Choroid plexus epithelial cell (primary cell): ENCODE measurements at places on chromosomes 4 and X.

DNA sequence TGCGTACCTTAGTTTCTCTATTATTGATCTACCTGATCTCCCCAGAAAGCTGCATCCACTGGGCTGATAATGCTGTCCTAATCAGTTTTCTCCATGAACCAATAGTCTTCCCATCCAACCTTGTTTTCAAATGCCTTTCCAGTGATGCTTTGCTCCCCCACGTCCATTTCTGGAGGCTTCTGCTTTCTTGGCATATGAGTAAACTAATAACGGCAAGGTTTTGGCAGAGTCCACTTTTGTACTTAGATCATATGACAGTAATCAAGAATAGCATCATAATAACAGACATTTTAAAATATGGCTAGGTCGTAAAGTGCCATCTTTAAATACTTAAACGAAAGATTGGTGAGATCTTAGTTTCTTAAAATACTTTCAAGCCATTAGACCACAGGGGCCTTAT, 38.4 kb upstream of the FAM9B start:
- no peak for DNase-seq

GRCh38 chr4:185700048-185700447, 111.9 kb downstream of the SORBS2 start:
- no peak for DNase-seq

GRCh38 chrX:101071582-101071981, 7.1 kb upstream of the TMEM35A start:
- DNase-seq, result no peak

- peak; percentile 80 for DNase-seq
Measured at GRCh38 chr4:159685340-159686092, 582.6 kb downstream of the RAPGEF2 start.

DNA sequence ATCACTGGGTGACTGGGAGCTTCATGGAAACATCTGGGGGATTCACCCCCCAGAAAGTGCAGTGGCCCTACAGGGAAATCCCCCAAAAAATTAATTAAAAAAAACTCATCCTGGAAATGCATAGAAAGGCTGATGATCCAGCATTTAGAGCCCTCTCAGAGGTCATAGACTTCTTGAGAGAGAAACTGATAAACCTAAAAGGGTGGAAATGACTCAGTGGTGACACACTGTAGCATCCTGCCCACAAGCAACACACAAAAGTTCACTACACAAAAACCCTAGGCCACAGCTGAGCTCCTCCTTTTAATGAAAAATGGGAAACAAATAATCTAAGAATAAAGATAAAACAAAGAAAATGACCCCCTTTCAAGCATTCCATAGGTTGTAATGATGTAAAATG, 911.5 kb downstream of the GLUD2 start:
- peak; percentile 23 for DNase-seq

DNA sequence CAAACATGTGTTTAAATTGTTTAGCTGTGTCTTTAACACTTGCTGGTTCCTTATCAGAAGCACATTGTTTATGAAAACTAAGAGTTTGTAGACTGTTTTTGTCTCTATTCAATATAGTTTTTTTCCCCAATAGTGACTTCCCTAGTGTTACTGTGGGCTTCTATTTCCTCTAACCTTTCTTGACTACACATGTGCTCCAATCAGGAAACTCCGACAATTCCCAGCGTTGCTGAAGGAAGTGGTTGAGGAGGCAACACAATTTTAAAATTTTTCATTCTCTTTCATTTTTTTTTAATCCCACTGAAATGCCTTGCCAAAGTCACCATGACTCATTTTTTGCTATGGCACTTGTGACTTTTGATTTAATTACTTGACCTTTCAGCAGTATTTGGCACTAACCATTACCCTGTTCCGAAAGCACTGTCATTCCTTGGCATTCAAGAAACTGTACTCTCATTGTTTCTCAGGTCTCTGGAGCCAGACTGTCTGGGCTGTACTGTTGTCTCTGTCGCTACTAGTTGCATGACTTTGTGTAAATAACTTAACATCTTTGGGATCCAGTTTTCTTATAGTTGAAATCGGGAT, 67.6 kb upstream of the FREM3 start:
- DNase-seq, result no peak

DNA sequence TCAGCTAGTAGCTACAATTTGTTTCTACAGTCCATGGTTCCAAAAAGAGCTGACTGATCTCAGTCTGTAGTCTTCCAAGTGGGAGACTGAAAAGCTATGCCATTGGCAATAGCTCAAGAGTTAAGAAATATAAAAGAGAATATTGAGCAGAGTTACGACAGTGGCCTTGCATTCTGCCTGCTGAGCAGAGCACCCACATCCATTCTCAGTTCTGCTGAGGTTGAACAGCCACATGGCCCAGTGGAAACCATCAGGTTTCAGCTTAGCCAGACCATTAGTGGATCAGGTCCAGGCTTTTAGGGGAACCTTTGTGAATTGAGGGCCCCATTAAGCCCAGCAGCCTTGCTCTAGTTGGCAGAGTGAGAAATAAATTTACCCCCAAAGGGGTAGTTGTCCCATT, 28.1 kb downstream of the ZNF81 start:
- peak; percentile 19 for DNase-seq

DNA sequence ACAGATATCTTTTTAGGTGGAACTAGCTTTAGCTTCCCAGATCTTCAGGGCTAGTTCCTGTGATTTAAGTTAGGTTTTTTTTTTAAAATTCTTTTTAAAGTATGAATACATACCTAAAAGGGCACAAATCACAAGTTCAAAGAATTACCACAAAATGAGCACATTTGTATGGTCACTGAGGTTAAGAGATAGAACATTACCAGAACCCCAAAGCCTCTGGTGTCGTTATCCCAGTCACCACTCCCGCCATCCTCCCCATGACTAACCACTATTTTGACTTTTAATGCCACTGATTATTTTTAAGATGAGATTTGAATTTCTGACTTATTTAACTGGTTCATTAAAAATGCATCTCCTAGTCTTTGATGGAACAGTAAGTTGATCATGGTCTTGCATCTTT, 5.4 kb downstream of the PGK1 start:
- no peak for DNase-seq

GRCh38 chr4:140980426-140981200, 152.7 kb downstream of the RNF150 start:
- DNase-seq, result no peak

GRCh38 chr4:113682730-113683537, 78.6 kb downstream of the CAMK2D start:
- DNase-seq, result peak; percentile 24

- DNase-seq, result peak; percentile 53
Measured at GRCh38 chr4:146340798-146341197, 126.5 kb downstream of the REELD1 start.

GRCh38 chr4:64911846-64912245, 502.6 kb upstream of the TECRL start:
- DNase-seq, result no peak

GRCh38 chrX:67781132-67781531, 237.3 kb downstream of the AR start:
- DNase-seq, result peak; percentile 57

GRCh38 chrX:82081027-82081426, 879.1 kb downstream of the SH3BGRL start:
- no peak for DNase-seq

DNA sequence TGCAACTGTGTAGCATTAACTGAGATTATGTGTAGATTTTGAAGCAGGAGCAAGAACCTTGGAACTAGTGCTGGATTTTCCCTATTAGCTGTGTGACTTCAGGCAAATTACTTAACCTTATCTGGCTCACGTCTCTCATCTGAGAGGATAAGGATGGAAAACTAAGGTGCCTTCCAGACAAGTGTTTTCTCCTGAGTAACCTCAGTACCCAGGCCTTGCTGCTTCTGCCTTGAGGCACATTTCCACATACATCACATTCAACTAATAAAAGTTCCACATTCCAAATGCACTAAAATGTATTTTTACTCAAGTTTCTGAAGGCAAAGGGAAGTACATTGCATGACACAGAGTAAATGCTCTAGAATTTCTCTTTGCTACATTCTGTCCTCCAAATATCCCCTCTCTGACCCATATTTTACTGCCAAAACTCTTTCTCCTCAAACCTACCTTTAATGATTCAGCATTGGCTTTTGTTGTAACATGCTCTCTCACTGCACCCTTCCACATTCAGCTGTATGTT, 195.4 kb upstream of the ADGRL3 start:
- DNase-seq, result no peak

DNA sequence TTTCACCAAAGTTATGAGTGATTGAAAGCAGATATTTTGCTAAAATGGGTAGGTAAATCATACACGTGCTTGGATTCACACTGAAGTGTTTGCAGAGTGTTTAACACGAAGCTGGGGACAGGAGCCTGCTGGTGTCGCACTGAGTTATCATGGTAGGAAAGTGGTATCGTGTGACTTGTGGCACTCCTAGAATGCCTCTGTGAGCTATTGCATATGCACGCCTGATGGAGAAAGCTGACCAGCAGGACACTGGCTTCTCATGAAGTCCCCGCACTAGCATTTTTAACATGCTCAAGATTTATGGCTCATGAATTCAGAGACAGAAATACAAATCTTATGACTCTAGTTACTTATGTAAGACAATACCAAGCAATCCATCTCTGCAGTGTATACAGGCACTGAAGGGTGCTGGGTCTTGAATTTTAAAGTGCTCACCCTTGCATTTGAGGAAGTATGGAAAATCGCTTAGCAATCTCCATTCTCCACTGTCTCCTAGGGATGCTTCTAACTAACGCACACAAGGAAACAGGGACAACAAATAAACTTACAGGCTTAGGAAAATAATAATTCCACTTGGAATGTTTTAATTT, 19.8 kb downstream of the VCX3B start:
- DNase-seq, result no peak

GRCh38 chr4:182625193-182625592, 292.0 kb downstream of the DCTD start:
- DNase-seq, result no peak

DNA sequence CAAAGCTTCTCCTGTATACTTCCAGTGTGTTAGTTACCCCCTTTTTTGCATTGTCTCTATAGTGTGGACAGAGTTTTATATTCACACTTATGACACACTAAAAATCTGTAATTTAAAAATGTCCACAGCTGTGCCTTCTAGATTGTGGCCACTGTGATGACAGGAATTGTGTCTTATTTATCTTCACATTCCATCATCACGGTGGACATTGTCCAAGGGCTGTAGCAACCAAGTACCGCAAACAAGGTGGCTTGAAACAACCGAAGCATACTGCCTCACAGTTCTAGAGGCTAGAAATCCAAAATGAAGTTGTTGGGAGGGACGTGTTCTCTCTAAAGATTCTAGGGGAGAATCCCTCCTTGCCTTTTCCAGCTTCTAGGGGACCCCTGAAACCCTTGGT, 32.3 kb downstream of the CHRNA9 start:
- no peak for DNase-seq

DNA sequence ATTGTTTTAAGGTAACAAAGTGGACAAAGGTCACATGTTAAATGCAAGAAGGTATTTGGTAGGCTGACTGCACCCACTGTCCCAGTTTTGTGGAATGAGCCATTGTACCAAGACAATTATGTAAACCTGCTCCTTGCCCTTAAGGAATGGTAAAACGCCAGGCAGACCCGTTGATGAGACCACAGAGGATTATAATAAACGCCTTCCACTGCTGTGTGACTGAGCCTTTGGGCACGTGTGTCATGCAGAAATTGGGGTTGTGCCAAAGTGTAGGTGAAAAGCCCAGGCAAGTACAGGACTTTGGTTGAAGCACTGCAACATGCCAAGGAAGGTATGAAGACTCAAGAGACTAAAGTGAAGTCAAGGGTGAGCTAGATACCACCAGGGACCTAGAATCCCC, 59.7 kb downstream of the LRRC66 start:
- DNase-seq, result no peak

DNA sequence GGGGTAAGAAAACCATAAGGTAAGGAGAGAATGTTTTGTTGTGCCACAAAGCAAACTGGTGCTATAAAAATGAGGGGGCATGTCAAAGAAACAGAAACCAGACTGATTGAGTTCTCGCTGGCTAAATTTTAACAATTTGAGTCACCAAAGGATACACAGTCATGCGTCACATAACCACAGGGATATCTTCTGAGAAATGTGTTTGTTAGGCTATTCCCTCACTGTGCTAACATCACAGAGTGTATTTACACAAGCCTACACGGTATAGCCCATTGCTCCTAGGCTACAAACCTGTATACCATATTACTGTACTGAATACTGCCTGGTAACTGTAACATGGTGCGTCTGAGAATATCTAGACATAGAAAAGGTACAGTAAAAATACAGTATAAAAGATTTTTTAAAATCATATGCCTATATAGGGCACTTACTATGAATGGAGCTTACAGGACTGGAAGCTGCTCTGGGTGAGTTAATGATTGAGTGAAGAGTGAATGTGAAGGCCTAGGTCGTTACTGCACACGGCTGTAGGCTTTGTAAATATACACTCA, 50.1 kb downstream of the FBXW7 start:
- DNase-seq, result peak; percentile 93

- no peak for DNase-seq
Measured at GRCh38 chrX:2536141-2536540, 35.4 kb upstream of the DHRSX start.
